ENCODE measurements at places on chromosomes 3 and 15.

DNA sequence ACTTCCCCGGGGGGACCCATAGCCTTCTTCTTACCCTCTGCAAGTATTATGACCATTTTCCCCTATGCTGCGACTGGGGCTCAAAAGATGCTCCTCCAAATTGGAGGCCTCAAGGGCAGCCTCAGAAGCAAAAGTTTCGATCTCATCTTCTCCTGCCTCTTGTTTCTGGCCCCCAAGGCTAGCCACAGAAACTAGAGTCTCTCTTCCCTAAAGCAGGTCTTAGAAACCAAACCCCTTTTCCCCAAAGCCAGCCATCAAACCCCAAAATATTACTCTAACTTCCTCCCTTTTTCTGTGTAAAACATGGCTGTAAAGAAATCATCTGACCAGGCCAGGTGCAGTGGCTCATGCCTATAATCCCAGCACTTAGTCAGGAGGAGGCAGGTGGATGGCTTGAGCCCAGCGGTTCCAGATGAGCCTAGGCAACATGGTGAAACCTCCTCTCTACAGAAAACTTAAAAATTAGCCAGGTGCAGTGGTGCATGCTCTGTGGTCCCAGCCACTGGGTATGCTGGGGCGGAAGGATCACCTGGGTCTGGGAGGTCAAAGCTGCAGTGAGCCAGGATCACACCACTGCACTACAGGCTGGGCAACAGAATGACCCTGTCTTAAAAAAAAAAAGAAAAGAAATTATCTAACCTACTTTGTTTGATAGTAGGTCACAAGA, 36.7 kb upstream of the MFGE8 start:
- no peak for DNase-seq

GRCh38 chr3:14335774-14336748, 66.3 kb upstream of the SLC6A6 start:
- no peak for DNase-seq

- DNase-seq = no peak
Observed at GRCh38 chr3:63990733-63991132, 32.6 kb downstream of the PSMD6 start.

- DNase-seq = no peak
Observed at GRCh38 chr3:127900536-127900935, 14.5 kb upstream of the KBTBD12 start.

DNA sequence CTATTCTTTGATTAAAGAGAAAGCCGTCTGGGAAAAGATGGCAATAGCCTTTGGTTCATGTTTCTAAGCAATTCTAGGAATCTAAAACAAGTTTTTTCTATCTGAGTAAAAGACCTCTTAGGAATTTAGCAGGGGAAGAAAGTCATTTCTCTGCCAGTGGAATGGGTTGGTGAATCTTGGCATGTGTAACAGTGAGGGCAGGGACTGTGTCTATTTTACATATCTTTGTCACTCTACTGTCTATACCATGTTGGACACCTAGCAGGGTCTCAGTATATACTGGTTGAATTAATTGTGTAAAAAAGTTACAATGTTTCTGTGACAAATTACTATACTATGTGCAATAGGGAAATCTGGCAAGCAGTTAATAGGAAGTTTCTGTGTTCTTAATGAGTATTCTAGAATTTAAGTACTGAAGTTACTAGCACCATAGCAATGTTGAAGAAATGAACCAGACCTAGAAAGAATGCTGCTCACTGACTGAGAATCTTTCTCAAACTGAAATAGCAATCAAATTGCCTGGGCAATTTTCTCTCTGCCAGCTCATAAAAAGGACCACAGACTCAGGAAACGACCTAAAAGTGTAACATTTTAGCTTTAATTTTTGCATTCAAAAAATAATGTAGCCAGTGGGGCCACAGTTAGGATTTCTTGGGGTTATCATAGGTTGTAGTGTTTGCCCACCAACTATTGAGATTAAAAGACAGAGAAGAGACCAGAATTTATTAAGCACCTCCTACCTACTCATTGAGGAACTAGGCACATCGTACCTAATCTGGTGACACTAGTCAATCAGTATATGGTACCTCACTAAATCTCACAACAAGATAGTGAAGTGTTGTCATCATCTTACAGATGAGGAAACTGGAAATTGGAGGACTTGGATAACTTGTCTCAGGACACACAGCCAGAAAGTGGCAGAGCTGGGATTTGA, 56.2 kb upstream of the LEKR1 start:
- no peak for DNase-seq

GRCh38 chr3:82005266-82005665, 243.8 kb upstream of the GBE1 start:
- DNase-seq = no peak

GRCh38 chr15:27514526-27514925, 543.5 kb downstream of the GABRG3 start:
- no peak for DNase-seq

- DNase-seq = no peak
Observed at GRCh38 chr3:60742606-60743145, 508.6 kb downstream of the FHIT start.
